Right lobe of liver (tissue), 6 donors: ENCODE measurements at places on chromosomes 7 and 10. TPM values are rescaled to one million over a fixed set of nuclear protein-coding genes. Genes with fewer than 3 reads are reported as not detected.

The ZNF425 gene
- 1.4 TPM for total RNA-seq

The ZNF804B gene
- total RNA-seq, result not detected

- no peaks in the 10 kb centered on the region for H3K4me1 ChIP-seq
- no peak for DNase-seq
- H3K36me3 ChIP-seq, result no peaks in the 10 kb centered on the region
- no peaks in the 10 kb centered on the region for H3K27me3 ChIP-seq
These were observed 95.5 kb downstream of the CELF2 start for GRCh38 chr10:11113156-11113555.

The LIPA gene
- 59.5 TPM for total RNA-seq

The SLC39A12 gene
- total RNA-seq, result 0.11 TPM

The NRCAM gene
- total RNA-seq, result 0.20 TPM

GRCh38 chr7:54252256-54253035, 289.7 kb upstream of the VSTM2A start:
- no peak overlapping the region for H3K27ac ChIP-seq
- H3K4me1 ChIP-seq, result no peaks in the 10 kb centered on the region
- H3K4me3 ChIP-seq, result no peak overlapping the region
- H3K27me3 ChIP-seq, result no peaks in the 10 kb centered on the region
- no peaks in the 10 kb centered on the region for H3K36me3 ChIP-seq

The TRIM73 gene
- 2.0 TPM for total RNA-seq

DNA sequence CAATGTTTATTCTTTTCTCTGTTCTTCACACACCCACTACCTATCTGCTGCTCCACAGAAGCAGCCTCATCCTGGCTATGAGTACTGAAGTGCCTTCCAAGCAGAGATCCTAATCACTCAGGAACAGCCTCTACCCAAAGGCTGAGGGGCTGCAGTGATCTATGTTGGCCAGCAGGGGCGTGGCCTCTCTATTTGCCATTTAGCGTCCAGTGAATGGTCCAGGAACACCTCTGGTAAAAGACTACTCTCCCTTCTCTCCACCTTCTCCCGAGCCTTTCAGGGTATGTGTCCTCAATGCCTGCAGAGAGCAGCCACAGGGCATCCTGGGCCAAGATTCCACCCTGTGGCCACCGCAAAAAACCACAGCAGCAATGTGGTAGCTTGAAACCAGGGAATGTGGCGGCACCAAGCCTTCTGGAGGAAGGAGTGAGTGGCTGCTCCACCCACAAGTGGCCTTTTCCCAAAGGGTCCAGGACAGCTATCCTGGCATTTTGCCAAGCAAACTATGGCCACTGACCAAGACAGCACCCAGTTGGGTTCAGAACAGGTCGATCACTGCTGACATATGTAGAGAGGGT, 70.9 kb downstream of the SYPL1 start:
- no peak overlapping the region for H3K27ac ChIP-seq
- DNase-seq, result no peak

DNA sequence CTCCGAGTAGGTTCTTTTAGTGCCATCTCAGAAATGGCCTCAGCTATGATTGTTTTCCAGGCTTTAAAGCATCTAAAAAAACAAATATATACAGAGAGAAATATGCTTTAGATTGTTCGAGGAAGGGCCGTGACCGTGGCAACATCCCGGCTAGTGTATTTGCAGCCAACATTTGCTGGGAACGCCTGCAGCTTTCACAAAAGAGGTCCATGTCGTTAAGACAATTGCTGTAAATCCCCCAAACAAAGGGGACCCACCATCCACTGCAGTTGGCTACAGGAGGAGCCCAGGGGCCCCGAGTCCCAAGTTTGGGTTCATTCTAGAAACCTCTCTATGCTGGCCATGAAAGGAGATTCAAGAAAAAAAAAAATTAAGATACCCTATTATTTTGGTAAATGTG, 152.8 kb upstream of the TCF7L2 start:
- no peak for DNase-seq
- no peaks in the 10 kb centered on the region for H3K4me1 ChIP-seq
- H3K27ac ChIP-seq, result no peak overlapping the region
- no peaks in the 10 kb centered on the region for H3K36me3 ChIP-seq
- no peak overlapping the region for H3K4me3 ChIP-seq
- H3K27me3 ChIP-seq, result no peaks in the 10 kb centered on the region

GRCh38 chr10:97407211-97407951, 6.2 kb upstream of the RRP12 start:
- H3K4me1 ChIP-seq, result peaks cover 10% of the 10 kb centered on the region
- H3K36me3 ChIP-seq, result no peaks in the 10 kb centered on the region
- H3K27me3 ChIP-seq, result no peaks in the 10 kb centered on the region
- no peak overlapping the region for H3K4me3 ChIP-seq
- DNase-seq, result peak; percentile 62

DNA sequence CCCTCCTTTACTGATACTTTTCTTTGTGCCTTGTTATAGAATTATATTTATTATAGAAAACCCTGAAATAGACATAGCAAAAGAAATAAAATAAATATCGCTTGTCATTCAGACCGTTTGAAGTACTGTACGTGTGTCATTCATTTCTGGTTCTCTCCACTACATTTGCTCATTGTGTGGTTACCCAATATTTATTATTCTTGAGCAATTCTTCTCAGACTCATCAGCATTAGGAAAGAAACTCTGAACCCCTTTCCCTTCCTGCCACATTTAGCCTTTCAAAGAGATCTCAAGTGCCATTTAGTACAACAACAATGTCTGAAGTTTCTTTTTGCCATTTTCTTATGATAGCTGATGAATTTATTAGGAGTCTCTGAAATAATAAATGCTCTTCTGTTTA, 154.1 kb downstream of the KIAA1217 start:
- no peaks in the 10 kb centered on the region for H3K27me3 ChIP-seq
- H3K4me1 ChIP-seq, result no peaks in the 10 kb centered on the region
- no peaks in the 10 kb centered on the region for H3K36me3 ChIP-seq
- DNase-seq, result no peak
- no peak overlapping the region for H3K27ac ChIP-seq

The AOAH gene
- 6.5 TPM for total RNA-seq

The FFAR4 gene
- 0.19 TPM for total RNA-seq

The AGR2 gene
- not detected for total RNA-seq

The EN2 gene
- total RNA-seq, result not detected

The CTAGE4 gene
- 3.9 TPM for total RNA-seq

- H3K4me3 ChIP-seq, result no peak overlapping the region
- H3K27me3 ChIP-seq, result no peaks in the 10 kb centered on the region
- H3K27ac ChIP-seq, result no peak overlapping the region
- DNase-seq, result peak; percentile 62
- no peaks in the 10 kb centered on the region for H3K36me3 ChIP-seq
These were observed 5.6 kb downstream of the AKR1D1 start for GRCh38 chr7:138081868-138082267.

DNA sequence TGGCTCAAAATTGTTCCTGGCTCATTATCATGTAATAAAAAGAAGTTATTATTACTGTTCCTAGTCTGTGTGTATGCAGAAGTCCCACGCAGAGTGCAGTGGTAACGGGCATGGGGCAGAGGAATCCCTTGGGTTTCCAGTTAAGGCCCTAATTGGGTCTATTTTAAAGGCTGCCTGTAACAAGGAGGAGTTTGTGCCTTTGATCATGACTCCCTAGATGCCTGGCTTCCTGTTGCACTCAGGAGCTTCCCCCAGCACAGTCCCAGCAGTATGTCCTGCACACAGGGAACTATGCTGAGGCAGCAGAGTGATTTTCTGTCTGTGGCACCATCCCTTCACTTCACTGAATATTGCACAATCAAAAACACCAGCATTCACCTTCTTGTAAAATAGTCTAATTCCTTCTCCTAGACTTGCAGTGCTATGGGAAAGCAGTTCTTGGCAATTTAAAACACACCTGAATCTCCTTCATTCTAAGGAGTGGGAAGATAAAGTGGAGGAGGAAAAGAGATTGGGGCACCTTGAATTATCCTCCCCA, 22.9 kb downstream of the SORCS1 start:
- H3K27me3 ChIP-seq, result no peaks in the 10 kb centered on the region
- H3K4me3 ChIP-seq, result no peak overlapping the region
- H3K36me3 ChIP-seq, result no peaks in the 10 kb centered on the region
- no peak overlapping the region for H3K27ac ChIP-seq
- no peak for DNase-seq

DNA sequence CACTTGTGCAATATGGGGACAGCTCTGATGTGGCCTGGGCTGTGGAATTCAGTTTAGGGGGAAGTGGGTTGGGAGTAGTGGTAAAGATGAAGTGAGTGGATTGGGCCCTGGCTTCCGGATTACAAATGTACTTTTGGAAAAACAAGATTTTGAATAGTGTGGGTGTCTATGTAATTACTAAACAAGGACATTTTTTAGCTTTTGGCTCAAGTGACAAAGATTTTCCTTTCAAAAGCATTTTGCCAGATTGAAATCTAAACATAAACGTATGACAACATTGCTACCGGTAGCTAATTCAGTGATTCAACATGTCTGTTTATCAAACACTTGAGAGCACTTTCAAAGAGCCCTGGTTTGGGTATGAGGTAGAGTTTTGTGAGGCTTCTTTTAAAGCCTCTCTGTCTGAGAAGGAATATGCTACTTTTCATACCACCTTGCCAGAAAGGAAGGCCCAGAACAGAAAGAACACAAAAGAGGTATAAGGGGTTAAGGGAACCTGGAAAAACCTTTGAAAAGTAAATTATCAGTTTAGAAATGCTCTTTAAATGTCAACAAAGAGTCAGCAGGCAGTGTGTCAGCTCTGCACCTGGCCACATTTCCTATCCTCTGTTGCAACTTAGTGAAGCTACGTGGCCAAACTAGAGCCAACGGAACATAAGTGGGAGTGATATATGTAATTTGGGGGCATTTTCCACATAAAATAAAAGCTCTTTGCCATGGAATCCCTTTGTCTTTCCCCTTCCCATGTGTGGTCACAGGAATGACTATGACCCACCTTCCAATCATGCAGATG, 516.1 kb downstream of the NRG3 start:
- H3K4me1 ChIP-seq, result no peaks in the 10 kb centered on the region
- no peaks in the 10 kb centered on the region for H3K36me3 ChIP-seq
- DNase-seq, result no peak
- H3K4me3 ChIP-seq, result no peak overlapping the region
- no peaks in the 10 kb centered on the region for H3K27me3 ChIP-seq
- H3K27ac ChIP-seq, result peak overlapping the region; percentile 58

- H3K27ac ChIP-seq, result no peak overlapping the region
- peaks cover 12% of the 10 kb centered on the region for H3K4me1 ChIP-seq
- DNase-seq, result no peak
- no peak overlapping the region for H3K4me3 ChIP-seq
- no peaks in the 10 kb centered on the region for H3K36me3 ChIP-seq
- no peaks in the 10 kb centered on the region for H3K27me3 ChIP-seq
These were observed 38.6 kb downstream of the TRIL start for GRCh38 chr7:28919510-28919909.

DNA sequence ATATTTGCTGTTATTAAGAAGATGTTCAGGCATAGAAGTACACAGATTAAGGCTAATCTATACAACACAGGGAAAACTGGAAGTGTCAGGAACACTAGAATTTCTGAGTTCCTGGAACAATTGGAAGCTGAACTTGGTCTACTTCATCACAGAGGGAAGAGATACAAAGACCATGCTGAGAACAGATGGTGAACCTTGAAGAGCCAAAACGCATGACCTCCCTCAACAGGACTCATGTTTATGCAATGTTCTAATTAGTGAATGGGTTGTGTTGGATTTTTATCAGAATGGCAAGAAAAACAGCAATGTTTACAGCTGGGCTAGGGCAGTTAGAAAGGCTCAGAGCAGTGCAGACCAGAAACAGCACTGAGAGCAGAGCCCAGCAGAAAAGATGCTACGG, 94.9 kb downstream of the SFMBT2 start:
- H3K27ac ChIP-seq, result no peak overlapping the region
- H3K4me3 ChIP-seq, result no peak overlapping the region
- no peaks in the 10 kb centered on the region for H3K27me3 ChIP-seq
- H3K36me3 ChIP-seq, result no peaks in the 10 kb centered on the region
- DNase-seq, result no peak

DNA sequence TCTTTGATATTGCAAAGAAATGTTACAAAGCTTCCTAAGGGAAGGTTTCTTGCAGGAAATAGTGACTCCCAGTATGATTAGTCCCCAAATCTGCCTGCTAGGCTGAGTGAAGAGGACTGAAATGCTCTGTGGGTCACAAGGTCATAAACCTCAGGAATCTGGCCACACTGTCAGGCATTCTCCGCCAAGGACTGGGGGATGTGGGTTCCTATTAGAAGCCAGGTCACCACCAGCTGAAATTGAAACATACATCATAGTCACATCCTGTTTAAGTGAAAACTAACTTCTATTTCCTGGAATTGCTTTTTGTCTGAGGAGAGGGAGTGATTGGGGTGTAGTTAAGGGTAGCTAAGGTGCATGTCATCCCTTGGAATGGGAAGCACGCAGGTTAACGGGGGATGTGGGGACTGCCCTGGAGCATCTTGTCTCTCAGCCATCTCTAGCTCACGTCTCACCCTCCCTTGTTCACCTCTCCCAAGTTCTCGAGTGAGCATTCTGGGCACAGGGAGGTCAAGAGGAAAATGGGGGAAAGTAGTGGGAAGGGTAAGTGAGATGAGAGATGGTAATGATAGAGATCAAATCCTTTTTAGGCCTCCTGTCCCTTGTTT, 12.0 kb upstream of the GSAP start:
- no peak overlapping the region for H3K4me3 ChIP-seq
- no peaks in the 10 kb centered on the region for H3K27me3 ChIP-seq
- no peaks in the 10 kb centered on the region for H3K4me1 ChIP-seq
- no peak for DNase-seq
- H3K27ac ChIP-seq, result no peak overlapping the region

- no peak overlapping the region for H3K27ac ChIP-seq
- H3K36me3 ChIP-seq, result no peaks in the 10 kb centered on the region
- H3K4me1 ChIP-seq, result no peaks in the 10 kb centered on the region
- no peak overlapping the region for H3K4me3 ChIP-seq
- H3K27me3 ChIP-seq, result no peaks in the 10 kb centered on the region
These were observed 199.1 kb upstream of the NRP1 start for GRCh38 chr10:33533612-33534011.

The PRPS1L1 gene
- not detected for total RNA-seq

GRCh38 chr7:48118041-48118440, 29.0 kb downstream of the UPP1 start:
- no peak overlapping the region for H3K4me3 ChIP-seq
- H3K27me3 ChIP-seq, result no peaks in the 10 kb centered on the region
- H3K27ac ChIP-seq, result no peak overlapping the region
- no peaks in the 10 kb centered on the region for H3K4me1 ChIP-seq

DNA sequence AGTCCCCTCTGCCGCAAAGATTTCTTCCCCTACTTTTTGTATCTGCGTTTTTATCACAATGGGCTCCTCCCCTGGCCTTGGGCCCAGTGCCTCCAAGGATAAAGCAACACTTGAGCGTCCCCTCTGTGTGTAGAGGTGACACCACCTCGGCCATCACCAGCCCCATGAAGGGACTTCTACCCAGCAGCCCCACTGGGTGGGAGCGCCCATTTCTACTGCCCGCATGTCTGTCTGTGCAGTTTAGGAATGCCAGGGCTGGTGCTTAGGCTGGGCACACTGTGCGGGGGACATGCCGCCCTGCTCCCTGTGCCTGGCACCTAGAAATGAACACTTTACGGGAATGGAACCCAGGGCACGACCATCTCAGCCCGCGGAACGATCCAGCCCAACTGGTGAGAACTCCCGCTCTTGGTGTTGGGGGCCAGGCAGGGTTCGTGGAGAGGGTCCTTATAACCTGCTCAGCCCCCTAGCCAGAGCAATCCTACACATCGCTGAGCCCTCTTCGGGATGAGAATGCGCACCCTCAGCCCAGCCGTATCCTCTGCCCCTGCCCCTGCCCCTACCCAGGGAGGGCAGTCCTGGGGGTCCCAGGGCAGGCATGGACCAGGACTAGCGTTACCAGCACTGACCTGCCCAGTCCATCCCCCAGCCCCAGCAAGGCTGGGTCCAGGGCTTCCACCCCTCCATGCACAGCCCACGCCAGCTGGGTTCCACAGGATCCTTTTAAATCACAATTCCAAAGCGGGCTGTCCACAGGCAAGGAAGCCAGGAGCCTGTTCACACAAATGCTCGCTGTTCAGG, 12.8 kb downstream of the CRYGN start:
- H3K4me3 ChIP-seq, result no peak overlapping the region
- DNase-seq, result no peak
- H3K27me3 ChIP-seq, result no peaks in the 10 kb centered on the region
- no peaks in the 10 kb centered on the region for H3K36me3 ChIP-seq
- H3K27ac ChIP-seq, result no peak overlapping the region
